NCI-H226 (cell line): ENCODE measurements at places on chromosomes 5 and 9.

DNA sequence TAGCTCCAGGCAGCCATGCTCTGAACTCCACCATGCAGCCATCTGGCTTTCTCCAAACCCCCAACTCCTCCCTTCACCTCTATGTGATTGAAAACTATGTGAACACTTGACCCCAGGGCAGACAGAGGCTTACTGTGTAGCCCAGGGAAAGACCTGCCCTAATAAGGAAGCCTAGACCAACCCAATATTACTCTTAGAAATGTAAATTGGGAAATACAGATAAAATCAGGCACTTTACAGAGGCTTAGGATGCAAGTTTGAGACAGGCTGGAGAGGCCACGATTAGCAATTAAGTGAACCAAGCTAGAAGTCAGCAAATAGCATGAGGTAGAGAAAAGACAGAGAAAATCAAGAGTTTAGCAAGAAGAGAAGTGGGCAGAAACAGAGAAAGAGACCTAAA, 141.7 kb upstream of the ABCA1 start:
- DNase-seq = peak; percentile 34

GRCh38 chr5:6900247-6901227, 187.3 kb downstream of the TENT4A start:
- no peak for DNase-seq

- DNase-seq = no peak
Observed at GRCh38 chr9:121783111-121783510, 131.7 kb downstream of the DAB2IP start.

- DNase-seq = no peak
Observed at GRCh38 chr9:34475097-34475496, 16.5 kb downstream of the DNAI1 start.

GRCh38 chr5:157747766-157748700, 4.5 kb downstream of the LSM11 start:
- DNase-seq = no peak

- DNase-seq = peak; percentile 97
Observed at GRCh38 chr5:122183098-122183787, 53.9 kb downstream of the ZNF474 start.

GRCh38 chr5:76162335-76162734, 79.2 kb downstream of the SV2C start:
- no peak for DNase-seq

- no peak for DNase-seq
Observed at GRCh38 chr9:90020276-90020871, 415.6 kb downstream of the GADD45G start.

GRCh38 chr5:166648736-166649135, 1642.7 kb upstream of the WWC1 start:
- peak; percentile 5 for DNase-seq

DNA sequence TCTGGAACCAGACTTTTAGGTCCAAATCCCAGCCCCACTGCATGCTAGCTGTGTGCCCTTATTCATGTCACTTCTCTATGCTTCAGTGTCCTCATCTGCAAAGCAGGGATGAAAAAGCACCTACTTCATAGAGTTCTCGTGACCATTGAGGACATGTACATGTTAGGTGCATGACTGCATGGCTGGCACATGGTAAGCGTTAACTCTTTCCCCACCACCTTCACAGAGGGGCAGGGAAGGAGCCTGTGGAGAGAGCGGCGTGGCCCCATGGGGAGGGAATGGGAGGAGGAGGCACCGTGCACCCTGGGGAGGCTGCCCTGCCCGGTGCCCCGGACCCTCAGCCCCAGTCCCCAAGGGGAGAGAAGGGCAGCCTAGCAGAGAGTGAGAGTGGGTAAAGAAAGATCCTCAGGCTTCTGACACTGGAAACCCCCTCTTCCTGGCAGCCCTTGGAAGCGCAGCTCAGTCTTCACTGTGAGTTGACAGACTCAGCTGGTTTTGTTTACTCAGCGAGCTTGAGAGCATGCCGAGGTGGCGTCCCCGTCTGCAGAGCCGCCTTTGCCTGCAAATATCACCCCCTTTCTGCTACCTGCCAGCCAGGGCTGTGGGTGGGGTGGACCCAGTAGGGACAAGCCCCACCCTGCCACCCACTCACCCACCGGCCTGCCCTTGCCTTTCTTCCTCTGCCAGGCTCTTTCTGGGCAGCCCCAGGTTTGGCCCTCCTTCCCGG, 10.6 kb upstream of the ANGPTL2 start:
- no peak for DNase-seq

DNA sequence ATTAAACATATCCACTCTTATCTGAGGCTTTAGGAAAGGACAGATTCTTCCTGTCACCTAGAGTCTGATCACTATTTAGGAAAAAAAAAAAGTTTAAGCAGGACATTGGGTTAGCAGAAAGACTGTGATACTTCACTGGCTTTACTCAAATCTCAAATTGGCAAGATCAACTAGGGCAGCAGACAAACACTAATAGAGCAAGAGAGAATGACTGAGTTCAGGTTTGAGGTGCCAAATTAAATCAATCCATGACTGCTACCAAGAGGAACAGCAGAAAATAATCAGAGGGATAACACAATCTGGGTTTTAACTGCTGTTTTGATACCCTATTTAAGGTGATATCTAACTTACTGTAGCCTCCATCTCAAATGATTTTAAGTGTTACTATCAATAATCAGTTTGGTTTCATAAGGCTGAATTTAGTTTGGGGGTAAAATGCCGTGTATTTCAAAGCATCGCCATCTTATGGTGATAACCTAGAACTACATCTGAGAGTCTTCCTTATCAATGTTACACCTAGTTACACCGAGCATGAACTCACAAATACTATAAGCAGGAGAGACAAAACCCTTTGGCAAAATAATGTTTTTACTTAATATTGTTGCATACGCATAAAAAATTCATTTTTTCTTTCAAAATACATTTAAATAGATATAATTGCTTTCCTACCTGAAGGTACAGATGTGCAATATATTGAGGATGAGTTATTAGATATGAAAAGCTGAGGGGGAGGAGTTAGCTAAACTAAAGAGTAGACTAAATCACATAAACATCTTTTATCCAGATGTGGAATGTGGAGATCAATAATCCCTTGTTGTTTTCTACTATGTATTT, 286.4 kb upstream of the CDH12 start:
- DNase-seq = no peak

- DNase-seq = no peak
Observed at GRCh38 chr5:140570488-140570887, 5.9 kb downstream of the SLC35A4 start.

- DNase-seq = no peak
Observed at GRCh38 chr5:175652741-175653663, 4.9 kb upstream of the HRH2 start.

DNA sequence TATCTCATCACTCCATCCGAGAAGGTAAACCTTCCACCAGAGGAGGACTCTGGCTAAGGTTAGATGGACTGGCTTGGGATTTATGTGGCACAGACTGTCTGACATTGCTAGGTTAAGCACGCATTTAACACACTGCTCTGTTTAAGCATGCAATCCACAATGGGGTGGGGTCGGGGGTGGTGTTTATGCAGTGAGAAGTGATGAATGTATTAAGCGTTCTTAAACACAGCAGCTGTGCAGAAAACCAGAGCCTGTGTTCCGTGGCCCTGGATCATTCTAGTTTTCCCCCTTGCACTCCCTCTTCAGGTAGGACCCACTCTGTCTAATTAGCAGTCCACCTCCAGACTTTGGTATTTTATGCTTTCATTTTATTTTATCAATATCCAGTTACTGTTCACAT, 46.4 kb downstream of the STXBP1 start:
- no peak for DNase-seq

- DNase-seq = no peak
Observed at GRCh38 chr9:16884373-16884772, 13.9 kb upstream of the BNC2 start.

GRCh38 chr9:19782005-19782404, 6.8 kb downstream of the SLC24A2 start:
- DNase-seq = no peak

- no peak for DNase-seq
Observed at GRCh38 chr9:85009251-85009650, 339.7 kb downstream of the NTRK2 start.
